ENCODE measurements at places on chromosomes 2 and 18. TPM values are rescaled to one million over a fixed set of nuclear protein-coding genes. Genes with fewer than 3 reads are reported as not detected.

GRCh38 chr2:108925735-108926134, 63.3 kb downstream of the EDAR start:
- DNase-seq, result no peak

GRCh38 chr2:47890711-47891368, 15.5 kb downstream of the FBXO11 start:
- no peak for DNase-seq

- DNase-seq, result peak; percentile 32
These were observed 161.3 kb downstream of the MEIS1 start for GRCh38 chr2:66596256-66596655.

Gene PCARE
- not detected for total RNA-seq

Gene TMEM37
- total RNA-seq, result not detected

- DNase-seq, result no peak
These were observed 252.1 kb downstream of the RBM43 start for GRCh38 chr2:151009437-151010175.

GRCh38 chr18:62499263-62499650, 23.6 kb upstream of the ZCCHC2 start:
- no peak for DNase-seq

- DNase-seq, result no peak
These were observed 276.4 kb downstream of the TGIF1 start for GRCh38 chr18:3726238-3726951.

GRCh38 chr2:133444465-133444864, 123.8 kb downstream of the NCKAP5 start:
- no peak for DNase-seq

GRCh38 chr2:58503918-58504317, 262.8 kb upstream of the FANCL start:
- DNase-seq, result no peak

DNA sequence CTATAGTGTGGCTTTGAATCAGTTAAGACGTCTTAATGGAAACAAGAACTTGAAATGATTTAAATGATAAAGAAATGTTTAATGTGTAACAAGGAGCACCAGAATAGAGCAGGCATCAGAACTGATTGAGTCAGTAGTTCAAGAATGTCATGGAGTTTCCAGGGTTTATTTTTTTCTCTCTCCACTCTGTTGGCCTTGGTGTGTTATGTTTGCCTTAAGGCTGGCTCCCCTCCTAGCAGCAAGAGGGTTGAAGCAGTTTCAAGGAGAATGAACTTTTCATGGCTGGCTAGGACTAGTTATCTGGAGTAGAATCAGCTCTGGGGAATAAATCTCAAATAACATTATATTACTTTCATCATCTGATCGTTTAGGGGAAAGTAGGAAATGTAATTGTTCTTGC, 13.4 kb upstream of the GLS start:
- peak; percentile 43 for DNase-seq

- no peak for DNase-seq
These were observed 10.8 kb upstream of the ATL2 start for GRCh38 chr2:38387887-38388286.

GRCh38 chr2:229642371-229642770, 72.0 kb downstream of the DNER start:
- peak; percentile 85 for DNase-seq

DNA sequence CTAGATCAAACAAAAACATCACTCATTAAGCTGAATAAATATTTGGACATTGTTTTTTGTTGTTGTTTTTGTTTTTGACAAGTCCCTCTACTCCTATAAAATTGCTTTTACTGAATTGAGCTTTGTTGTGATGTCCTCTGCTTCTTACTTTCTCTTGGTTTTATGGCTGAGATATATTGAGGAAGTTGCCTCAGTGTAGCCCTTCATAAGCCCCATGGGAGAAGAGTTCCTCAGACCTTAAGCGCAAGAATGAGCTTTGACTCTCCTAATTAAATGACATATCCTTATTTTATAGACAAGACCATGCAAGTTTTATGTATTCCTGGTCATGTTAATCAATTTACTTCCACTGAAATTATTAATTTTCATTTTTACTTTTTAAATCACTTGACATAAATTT, 54.9 kb downstream of the CERKL start:
- no peak for DNase-seq

GRCh38 chr2:240997141-240997855, 1.1 kb upstream of the SNED1 start:
- no peak for DNase-seq

DNA sequence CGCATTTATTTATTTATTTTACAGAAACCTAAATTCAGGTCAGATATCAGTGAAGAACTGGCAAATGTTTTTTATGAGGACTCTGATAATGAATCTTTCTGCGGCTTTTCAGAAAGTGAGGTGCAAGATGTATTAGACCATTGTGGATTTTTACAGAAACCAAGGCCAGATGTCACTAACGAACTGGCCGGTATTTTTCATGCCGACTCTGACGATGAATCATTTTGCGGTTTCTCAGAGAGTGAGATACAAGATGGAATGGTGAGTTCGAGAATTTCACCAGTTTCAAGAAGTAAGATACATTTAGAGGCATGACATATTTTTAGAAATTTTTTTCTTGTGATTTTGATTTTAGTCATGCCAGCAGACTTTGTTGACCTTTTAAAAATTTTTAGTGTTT, 4.6 kb downstream of the CDCA7 start:
- peak; percentile 60 for DNase-seq

GRCh38 chr2:198326431-198326830, 522.0 kb downstream of the PLCL1 start:
- DNase-seq, result no peak

GRCh38 chr2:184481865-184482264, 116.5 kb upstream of the ZNF804A start:
- no peak for DNase-seq

GRCh38 chr2:18381386-18381785, 179.1 kb downstream of the RDH14 start:
- DNase-seq, result no peak

DNA sequence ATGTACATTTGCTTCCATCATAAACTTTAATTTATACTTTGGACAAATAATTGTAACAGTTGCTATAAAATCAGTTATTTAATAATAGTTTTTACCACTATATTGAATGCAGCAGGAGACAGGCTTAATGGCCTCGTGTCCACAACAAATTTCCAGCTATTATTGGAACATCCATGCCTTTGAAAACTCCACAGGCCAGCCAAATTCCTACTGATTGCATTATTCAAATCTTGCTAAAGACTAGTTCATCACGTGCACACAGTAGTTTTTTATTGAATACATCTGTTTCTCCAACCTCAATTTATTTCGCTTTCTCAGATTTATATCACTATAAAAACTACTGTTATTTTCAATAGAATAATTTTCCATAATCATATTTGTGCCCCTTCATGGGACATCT, 18.4 kb upstream of the PTPRM start:
- DNase-seq, result no peak

DNA sequence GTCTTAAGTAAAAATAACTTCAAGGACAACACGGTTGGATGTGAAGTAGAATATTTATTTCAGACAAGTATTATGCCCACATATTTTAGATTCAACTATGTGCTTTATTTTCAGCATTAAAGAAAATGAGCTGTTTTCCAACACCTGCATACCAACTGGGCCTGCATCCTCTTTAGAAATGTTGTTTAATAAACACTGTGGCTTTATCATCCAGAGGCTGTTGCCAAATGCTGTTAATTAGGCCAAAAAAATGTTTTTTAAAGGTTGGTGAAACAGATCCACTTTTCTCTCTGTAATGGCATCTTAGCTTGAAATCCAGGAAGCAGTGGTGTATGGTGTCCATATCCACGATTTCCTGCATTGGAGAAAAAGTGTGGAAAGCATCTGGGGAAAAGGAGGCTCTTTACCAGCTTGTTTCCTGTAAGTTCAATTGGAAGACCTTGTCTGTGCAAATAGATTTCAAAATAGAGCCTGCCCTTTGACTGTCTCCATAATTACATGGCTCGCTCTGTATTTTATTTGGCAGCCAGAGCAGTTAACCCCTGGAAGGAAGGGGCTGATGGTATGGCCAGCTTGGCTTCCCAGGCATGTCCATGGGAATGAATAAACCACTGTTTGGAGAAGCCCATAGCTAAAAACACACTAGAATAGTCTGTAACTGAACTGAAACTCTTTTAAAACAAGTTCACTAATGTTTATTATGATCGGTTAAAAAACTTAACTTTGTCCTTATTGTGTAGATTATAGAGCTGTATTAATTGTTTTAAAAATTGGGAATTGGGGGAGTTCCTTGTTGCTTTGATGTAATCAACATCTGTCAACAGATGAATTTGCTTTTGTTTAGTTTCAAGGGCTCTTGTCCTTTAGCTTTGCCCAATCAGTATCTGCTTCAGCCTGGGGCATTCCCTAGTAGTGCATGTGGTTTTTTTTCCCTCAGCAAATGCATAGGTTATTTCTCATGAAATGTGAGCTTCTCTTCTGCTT, 33.0 kb upstream of the DLX1 start:
- peak; percentile 76 for DNase-seq

DNA sequence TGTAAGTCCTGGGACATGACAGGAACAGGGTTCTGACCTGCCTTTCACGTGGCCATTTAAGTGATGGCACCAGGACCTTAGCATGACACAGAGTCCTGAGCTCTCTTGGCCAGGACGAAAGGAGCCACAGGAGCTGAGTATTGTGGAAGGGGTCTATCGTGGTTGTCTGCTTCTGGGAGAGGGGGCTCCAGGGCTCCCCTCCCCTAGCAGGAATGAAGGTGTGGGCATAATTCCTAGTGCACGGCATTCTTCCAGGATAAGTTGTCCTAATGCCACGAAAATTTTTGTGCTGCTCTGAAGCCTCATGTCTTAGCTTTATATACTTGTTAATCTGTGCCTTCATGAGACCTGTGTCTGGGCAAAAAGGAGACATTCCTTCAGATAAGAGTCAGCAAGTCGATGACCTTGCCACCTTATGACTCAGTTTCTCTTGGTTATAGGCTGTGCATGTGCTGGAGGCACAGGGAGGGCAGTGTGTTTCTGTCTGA, 17.1 kb downstream of the GATA6 start:
- peak; percentile 32 for DNase-seq

DNA sequence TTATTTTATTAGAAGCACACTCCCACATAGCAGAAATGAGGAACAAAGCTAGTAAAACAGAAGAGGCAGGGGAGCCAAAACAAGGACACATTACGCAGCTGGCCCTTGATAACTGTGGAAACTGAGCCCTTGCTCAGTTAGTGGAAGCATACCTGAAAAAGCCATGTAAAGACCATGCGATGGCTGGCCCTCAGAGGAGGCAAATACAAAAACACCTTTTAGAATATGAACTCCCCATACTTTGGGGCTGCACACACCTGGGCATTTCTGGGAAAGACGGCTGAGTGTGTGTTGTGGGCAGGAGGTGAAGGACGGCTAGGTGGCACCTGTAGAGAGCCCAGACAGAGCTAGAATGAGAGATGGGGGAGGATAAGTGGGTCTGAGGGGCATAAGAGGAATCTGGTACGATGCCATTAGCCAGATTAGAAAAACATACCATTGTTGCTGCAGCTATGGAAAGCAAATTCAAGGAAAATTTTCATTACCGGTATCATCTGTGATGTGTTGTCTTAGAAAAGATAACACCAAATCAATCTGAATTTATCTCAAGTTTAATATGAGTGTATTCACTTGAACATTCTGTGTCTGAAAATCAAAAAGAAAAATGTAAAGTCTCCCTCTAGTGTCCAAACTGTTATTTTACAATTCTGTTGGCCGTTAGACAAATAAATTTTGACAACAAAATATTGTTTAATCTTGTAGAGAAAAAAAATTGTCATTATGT, 45.2 kb upstream of the SULT1C3 start:
- peak; percentile 5 for DNase-seq

DNA sequence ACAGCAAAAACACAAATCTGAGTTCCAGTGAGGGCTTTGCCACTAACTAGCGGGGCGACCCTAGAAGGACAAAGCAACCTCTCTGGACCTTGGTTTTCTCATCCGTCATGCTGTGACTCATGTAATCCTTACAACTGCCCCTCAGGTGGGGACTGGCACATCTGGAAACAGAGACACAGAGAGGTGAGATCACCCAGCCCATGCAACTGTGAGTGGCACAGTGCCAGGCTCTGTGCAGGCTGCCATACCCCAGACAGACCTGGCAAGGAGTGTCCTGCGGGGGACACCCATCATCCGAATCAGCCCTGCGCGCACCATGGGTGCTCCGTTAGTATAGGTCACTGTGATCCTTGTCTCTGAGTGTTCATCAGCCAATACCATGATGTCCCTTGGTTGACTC, 198.3 kb downstream of the SMAD7 start:
- peak; percentile 50 for DNase-seq

GRCh38 chr2:43707255-43708015, 31.2 kb upstream of the C1GALT1C1L start:
- DNase-seq, result peak; percentile 75

DNA sequence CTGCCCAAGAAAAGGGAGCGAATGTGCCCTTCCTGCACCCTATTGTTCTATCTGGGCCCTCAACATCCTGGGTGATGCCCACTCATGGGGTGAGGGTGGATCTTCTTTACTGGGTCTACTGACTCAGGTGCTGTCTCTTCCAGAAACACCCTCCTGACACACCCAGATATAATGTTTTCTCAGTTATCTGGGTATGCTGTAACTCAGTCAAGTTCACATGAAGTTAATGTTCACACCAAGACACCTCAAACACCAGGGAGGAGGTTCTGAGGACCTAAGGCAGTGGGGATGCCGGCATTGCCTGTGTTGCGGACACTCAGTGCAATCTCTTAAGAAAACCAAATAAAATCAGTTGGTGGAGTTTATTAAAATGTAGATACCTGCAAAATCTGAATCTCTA, 500.9 kb downstream of the BCL11A start:
- DNase-seq, result no peak

DNA sequence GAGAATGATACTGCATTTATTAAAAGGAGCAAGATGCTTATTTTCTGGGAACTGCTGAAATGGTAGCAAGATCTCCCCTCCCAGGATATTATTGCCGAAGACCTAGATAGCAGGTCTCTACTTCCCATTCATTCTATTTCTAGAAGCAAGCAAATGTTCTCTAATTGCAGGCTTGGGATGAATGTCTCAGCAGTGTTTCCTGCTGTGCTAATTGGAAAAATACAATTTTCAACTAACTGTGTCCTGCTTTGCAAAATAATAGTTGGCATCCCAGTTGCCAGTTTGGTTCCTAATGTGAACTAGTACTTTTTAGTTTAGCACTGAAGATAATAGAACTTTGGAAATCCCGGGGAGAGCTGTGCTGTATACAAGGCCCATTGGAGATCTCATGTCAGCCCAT, 26.1 kb downstream of the SLC20A1 start:
- no peak for DNase-seq

Gene VAMP8
- total RNA-seq, result 27.6 TPM

Gene SEMA4C
- 41.0 TPM for total RNA-seq

DNA sequence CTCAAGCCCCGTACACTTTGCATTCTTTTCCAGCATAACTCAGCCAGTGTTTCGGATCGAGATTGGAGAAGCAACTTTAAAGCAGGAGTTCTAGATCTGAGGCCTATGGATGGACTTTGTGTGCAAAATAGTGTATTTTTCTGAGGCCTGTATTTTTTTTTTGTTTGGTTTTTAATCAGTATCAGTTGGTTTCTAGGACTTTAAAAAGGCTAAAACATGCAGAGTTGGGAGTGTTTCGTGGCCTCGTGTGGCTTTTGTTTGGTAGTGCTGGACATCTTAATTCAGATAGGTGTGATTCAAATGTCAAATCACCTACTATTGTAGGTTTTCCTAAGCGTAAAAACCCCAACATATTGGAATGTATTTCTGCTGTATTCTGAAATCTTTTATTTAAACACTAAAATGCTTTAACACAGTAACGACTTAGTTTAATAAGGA, 282 bp upstream of the PUS10 start:
- no peak for DNase-seq
